H4 (cell line): ENCODE measurements at places on chromosomes 12 and 14. TPM values are rescaled to one million over a fixed set of nuclear protein-coding genes. Genes with fewer than 3 reads are reported as not detected.

- no peak for DNase-seq
These were observed 3.0 kb downstream of the ZBTB1 start for GRCh38 chr14:64507376-64508156.

Gene RGS6
- 0.14 TPM in 1 of 2 replicates, not detected in the other for total RNA-seq

- DNase-seq = peak; percentile 30
These were observed 2.0 kb downstream of the BHLHE41 start for GRCh38 chr12:26122681-26123481.

Gene SLCO1C1
- 0.04 TPM in 1 of 2 replicates, not detected in the other for total RNA-seq

- DNase-seq = peak; percentile 45
These were observed 126.0 kb upstream of the PZP start for GRCh38 chr12:9334041-9334692.

- no peak for DNase-seq
These were observed 46.6 kb downstream of the PPP2R5C start for GRCh38 chr14:101808020-101808641.

GRCh38 chr14:23399591-23399990 is 8.5 kb downstream of the MYH6 start:
- DNase-seq = no peak
